ENCODE measurements at places on chromosomes 12 and 14. TPM values are rescaled to one million over a fixed set of nuclear protein-coding genes. Genes with fewer than 3 reads are reported as not detected.

DNA sequence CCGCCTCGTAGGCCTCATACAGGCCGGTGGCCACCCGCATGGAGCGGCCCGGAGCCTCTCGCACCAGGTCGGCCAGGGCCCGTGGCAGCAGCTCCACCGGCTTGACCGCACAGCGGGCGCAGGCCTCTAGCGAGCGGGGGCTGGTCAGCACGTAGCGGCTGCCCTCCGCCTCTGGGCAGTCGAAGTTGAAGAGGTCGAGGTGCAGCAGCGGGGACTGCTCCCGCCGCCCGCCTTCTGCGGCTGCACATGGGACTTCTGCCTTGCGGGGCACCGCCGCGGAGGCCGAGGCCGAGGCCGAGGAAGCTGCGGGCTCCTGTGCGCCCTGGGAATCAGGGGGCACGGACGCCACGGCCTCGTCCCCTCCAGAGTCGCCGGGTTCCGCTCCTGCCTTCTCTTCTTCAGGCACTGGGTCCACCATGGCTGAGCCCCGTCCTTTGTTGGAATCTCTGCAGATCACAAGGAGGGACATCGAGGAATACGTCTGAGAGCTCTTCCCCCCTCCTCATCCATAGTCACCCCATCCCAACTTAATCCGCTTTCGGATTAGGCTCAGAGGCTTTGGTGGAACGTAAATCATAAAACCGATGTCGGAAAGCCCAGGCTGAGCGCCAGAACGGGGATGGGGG is 1.4 kb downstream of the CCDC177 start:
- DNase-seq, result no peak

- DNase-seq, result no peak
Observed at GRCh38 chr14:91931478-91932088, 15.9 kb downstream of the FBLN5 start.

- DNase-seq, result peak; percentile 4
Observed at GRCh38 chr14:88168498-88169165, 154.4 kb downstream of the KCNK10 start.

GRCh38 chr14:43052897-43053296 is 1446.2 kb downstream of the LRFN5 start:
- no peak for DNase-seq

DNA sequence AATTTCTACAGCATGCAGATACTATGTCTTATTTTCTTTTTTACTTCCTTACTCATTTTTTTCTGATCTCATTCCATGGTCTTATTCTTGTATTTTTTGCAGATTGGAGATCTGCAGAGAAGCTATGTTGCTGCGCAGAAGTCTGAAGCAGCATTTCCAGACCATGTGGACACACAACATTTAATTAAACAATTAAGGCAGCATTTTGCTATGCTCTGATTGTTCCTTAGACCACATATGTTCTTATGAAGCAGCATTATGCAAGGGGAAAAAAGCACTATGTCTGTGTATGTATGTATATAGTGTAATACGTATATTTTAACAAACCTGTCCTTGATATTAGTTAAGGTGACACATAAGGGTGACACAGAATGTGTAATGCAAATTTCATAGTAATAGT is 52.7 kb downstream of the TTC8 start:
- no peak for DNase-seq

- DNase-seq, result no peak
Observed at GRCh38 chr14:68577802-68578541, 214.9 kb downstream of the ZFP36L1 start.

Gene SPIC
- polyA plus RNA-seq, result not detected

Gene KRT72
- polyA plus RNA-seq, result not detected

Gene VASH1
- 35.2 TPM for polyA plus RNA-seq
